ENCODE measurements at places on chromosomes 1 and 21.

DNA sequence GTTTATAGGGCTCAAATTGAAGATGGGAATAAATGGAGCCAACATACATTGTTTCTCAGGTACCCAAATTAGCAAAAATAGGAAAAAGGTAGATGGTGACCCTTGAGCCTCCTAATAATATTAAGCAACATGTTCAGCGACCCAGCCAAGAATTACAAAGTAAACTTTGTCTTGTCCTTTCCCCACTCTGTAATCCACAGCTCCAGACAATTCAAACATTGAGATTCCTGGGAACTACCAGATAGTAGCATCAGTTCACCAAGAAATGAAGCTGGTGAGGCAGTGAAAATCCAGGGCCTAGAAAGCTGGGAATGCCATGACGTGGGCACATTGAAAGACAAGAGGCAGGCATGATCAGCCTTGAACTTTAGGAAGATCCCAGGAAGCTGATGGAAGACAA is 11.7 kb downstream of the HAO2 start:
- no peak overlapping the region for H3K4me3 ChIP-seq
- no peaks in the 10 kb centered on the region for H3K27me3 ChIP-seq
- H3K27ac ChIP-seq, result no peak overlapping the region
- DNase-seq, result no peak

- H3K4me1 ChIP-seq, result peaks cover 2% of the 10 kb centered on the region
- no peaks in the 10 kb centered on the region for H3K36me3 ChIP-seq
- no peak for DNase-seq
- no peak overlapping the region for H3K27ac ChIP-seq
- peaks cover 10% of the 10 kb centered on the region for H3K27me3 ChIP-seq
Observed at GRCh38 chr1:240193679-240194078, 102.0 kb downstream of the FMN2 start.

DNA sequence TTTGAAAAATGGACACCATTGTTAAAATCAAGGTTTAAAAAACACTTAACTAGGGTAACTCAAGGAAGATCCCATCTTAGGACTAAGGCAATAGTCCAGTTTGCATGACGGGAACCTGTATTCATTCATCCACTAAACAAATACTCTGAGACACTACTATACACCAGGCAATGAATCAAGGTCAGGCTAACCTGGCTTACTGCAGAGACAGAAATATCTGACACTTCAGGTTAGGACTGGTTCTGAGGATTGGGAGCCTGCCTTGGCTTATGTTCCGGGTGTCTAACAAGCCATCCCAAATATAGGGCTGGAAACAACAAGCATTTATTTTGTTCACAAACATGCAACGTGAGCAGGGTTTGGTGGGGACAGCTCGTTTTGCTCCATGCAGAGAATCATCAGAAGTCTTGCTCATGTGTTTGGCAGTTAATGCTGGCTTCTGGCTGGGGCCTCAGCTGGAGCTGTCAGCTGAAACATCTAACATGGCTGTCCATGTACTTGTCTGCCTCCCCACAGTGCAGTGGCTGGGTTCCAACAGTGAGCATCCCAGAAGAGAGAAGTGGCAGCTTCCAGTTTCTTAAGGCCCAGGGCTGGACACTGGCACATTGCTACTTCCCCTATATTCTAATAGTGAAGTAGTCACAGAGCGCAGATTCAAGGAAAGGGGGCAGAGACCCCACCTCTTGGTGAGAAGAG is 37.0 kb upstream of the CAMK1G start:
- no peak for DNase-seq
- H3K4me1 ChIP-seq, result peaks cover 3% of the 10 kb centered on the region
- H3K4me3 ChIP-seq, result no peak overlapping the region
- H3K27me3 ChIP-seq, result peaks cover 8% of the 10 kb centered on the region
- no peaks in the 10 kb centered on the region for H3K36me3 ChIP-seq

- no peak overlapping the region for H3K4me3 ChIP-seq
- no peak overlapping the region for H3K27ac ChIP-seq
- peaks cover 15% of the 10 kb centered on the region for H3K27me3 ChIP-seq
Observed at GRCh38 chr1:209409780-209410179, 173.7 kb upstream of the CAMK1G start.

GRCh38 chr21:38913120-38913892 is 107.6 kb downstream of the ETS2 start:
- H3K4me3 ChIP-seq, result no peak overlapping the region
- H3K36me3 ChIP-seq, result no peaks in the 10 kb centered on the region
- H3K4me1 ChIP-seq, result peaks cover 7% of the 10 kb centered on the region
- no peak overlapping the region for H3K27ac ChIP-seq
- H3K27me3 ChIP-seq, result peaks cover 11% of the 10 kb centered on the region
- peak; percentile 12 for DNase-seq

DNA sequence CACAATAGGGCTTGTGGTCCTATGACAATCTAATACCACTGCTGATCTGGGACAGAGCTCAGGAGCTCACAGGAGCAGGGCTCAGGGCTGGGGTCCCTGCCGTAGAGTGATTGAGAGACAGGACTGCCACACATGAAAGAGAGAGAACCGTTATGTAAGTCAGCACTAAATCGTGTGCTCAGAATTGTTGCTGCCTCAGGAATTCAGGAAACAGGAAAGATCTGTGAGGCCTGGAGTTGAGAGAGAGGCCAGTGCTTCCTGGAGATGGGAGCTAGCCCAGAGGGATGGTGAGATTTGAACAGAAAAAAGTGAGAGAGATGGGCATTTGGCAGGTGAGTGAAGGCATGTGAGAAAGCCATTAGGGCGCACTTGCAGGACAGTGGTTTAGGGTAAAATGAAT is 17.5 kb upstream of the ACBD6 start:
- no peak overlapping the region for H3K4me3 ChIP-seq
- H3K4me1 ChIP-seq, result no peaks in the 10 kb centered on the region
- peaks cover 2% of the 10 kb centered on the region for H3K27me3 ChIP-seq
- no peaks in the 10 kb centered on the region for H3K36me3 ChIP-seq
- no peak overlapping the region for H3K27ac ChIP-seq

- no peak overlapping the region for H3K4me3 ChIP-seq
- peak overlapping the region; percentile 58 for H3K27ac ChIP-seq
- no peaks in the 10 kb centered on the region for H3K36me3 ChIP-seq
- peak; percentile 53 for DNase-seq
Observed at GRCh38 chr1:234544087-234544579, 65.2 kb upstream of the TARBP1 start.

DNA sequence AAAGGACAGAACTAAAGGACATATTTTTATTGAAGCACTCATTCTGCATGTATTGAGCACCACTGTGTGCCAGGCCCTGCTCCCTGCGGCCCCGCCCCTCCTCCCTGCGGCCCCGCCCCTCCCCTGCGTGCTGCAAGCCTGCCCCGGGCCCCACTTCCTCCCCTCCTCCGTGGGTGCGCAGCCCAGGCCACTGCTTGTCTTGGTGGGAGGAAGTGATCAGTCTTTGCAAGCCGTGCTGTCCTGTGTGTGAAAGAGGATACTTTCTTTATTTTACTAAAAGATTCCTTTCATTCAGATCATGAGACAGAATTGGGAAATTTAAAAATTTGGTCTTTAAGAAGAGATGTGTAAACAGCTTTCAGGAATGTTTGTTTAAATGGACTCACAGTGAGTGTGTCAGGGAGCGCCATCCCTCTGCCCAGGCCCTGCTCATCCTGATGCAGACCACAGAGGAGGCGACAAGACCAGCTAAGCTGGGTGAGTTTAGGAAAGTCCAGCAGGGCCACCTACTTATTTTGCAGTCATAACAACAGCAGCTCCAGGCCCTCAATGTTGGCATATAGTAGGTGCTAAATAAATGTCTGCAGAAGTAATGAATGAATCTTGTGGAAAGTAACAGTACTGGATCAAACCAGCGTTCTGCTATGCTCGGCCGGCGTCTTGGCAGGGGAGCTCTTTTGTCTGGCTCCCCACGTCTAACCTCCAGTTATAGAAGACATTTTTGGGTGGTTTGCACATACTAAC is 88.3 kb upstream of the SELENON start:
- peaks cover 40% of the 10 kb centered on the region for H3K4me1 ChIP-seq
- H3K36me3 ChIP-seq, result no peaks in the 10 kb centered on the region
- DNase-seq, result peak; percentile 57
- H3K27me3 ChIP-seq, result peaks cover 2% of the 10 kb centered on the region

GRCh38 chr1:222347627-222348026 is 200.3 kb downstream of the HHIPL2 start:
- H3K27me3 ChIP-seq, result peaks cover 2% of the 10 kb centered on the region
- H3K4me1 ChIP-seq, result no peaks in the 10 kb centered on the region
- H3K4me3 ChIP-seq, result no peak overlapping the region

DNA sequence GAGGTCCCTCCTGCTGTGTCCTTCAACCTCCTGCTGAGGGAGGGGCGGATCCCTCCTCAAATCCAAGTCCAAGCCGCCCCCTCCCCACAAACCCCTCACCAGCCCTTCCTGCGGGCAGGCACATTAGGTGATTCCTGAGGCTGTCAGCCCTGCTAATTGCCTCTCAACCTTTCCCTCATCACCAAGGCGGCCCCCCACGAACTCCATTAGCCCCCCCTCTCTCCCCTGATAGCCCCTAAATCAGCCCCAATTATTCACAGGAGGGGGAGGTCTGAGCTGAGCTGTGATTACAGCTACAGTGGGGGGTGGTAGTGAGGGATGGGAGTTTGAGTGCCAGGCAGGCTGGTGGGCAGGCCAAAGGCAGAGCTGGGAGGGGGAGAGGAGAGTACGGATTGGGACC is 5.8 kb upstream of the PEAR1 start:
- no peak overlapping the region for H3K4me3 ChIP-seq
- peaks cover 44% of the 10 kb centered on the region for H3K27me3 ChIP-seq
- H3K27ac ChIP-seq, result no peak overlapping the region
- DNase-seq, result no peak

GRCh38 chr1:212712451-212713303 is 13.0 kb upstream of the BATF3 start:
- H3K27me3 ChIP-seq, result peaks cover 9% of the 10 kb centered on the region
- peak overlapping the region; percentile 70 for H3K27ac ChIP-seq
- no peak for DNase-seq
- no peak overlapping the region for H3K4me3 ChIP-seq
- no peaks in the 10 kb centered on the region for H3K36me3 ChIP-seq

- H3K4me1 ChIP-seq, result peaks cover 18% of the 10 kb centered on the region
- H3K4me3 ChIP-seq, result no peak overlapping the region
- no peak for DNase-seq
- H3K27me3 ChIP-seq, result peaks cover 17% of the 10 kb centered on the region
- no peaks in the 10 kb centered on the region for H3K36me3 ChIP-seq
Observed at GRCh38 chr1:169103480-169103893, 3.0 kb upstream of the ATP1B1 start.

- no peaks in the 10 kb centered on the region for H3K27me3 ChIP-seq
- DNase-seq, result no peak
- no peak overlapping the region for H3K4me3 ChIP-seq
Observed at GRCh38 chr1:167983797-167984420, 47.0 kb upstream of the MPC2 start.

DNA sequence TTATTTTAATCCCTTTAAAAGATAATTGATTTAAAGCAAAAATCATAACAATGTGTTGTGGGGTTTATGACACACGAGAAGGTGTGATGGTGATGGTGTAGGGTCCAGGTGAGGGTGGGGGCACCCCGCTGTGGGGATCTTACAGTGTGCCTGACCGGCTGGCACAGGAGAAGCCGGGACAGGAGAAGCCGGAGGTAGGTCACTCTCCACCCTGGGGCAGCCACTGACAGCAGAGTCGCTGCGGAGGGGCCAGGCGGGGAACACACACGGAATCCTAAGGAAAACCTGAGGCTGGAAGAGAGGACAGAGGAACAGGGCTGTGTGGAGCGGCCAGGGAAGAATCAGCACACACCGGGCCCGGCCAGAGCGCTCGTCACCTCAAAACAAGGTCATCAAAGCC is 4.3 kb upstream of the LRRC3 start:
- H3K4me3 ChIP-seq, result no peak overlapping the region
- DNase-seq, result no peak

DNA sequence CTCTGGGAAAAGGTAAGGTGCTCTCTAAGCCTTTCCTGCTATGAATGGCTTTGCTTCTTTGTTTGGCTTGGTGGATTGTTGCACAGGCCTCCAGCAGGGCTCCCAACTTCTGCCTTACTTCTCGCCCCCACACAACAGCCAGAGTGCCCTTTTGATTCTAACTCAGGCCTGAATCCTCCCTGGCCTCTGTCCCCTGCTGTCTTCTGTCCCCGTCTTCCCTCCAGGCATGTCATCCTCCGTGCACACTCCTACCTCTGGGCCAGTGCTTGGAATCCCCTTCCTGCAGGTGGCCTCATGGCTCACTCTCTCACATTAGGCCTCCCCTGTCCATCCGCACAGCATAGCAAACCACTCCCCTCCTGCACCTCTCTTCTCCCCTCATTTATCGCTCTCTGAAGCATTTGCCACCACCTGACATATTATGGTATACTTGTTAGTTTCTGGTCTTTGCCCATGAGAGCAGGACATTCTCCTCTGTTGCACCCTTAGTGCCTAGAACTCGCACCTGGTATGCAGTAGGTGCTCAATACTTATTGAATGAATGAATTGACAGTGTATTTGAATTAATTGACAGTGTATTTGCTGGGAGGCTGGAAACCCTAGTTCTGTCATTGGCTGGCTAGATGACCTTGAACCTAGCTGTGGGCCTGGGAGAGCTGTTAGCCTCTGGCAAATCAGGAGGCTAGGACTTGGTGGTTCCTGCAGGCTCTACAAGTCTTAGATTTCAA is 2.9 kb downstream of the ZDHHC18 start:
- peaks cover 38% of the 10 kb centered on the region for H3K36me3 ChIP-seq
- no peak for DNase-seq

DNA sequence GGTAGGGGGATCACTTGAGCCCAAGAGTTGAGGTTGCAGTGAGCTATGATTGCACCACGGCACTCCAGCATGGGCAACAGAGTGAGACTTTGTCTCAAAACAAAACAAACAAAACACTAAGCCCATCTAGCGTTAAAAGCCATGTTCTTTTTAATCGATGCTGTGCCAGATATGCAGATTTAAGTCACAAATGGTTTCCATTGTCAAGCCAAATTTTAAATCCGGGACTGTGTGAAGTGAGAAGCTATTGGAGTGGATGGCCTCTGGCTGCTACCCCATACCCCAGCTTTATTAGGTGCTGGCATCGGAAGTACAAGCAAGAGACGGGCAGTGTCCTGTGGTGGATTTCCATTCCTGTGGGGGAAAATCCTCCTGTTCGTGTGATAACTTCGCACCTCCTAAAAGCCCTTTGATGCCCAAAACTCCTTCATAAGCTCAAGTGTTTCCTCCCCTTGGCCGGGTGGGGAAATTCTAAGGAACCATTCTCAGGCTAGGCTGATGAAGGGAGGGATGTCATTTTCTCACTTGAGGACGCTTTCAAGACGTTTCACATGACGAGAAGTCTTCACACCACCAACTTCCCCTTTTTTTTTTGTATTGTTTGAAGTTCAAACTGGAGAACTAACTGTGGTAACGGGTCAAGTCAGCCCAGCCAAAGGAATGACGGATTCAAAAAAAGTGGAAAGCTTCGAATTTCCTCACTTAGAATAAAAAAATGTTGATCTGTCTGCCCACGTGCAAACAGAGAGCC is 140.8 kb downstream of the KAZN start:
- no peak overlapping the region for H3K4me3 ChIP-seq
- no peaks in the 10 kb centered on the region for H3K36me3 ChIP-seq
- H3K27ac ChIP-seq, result no peak overlapping the region
- H3K4me1 ChIP-seq, result no peaks in the 10 kb centered on the region

DNA sequence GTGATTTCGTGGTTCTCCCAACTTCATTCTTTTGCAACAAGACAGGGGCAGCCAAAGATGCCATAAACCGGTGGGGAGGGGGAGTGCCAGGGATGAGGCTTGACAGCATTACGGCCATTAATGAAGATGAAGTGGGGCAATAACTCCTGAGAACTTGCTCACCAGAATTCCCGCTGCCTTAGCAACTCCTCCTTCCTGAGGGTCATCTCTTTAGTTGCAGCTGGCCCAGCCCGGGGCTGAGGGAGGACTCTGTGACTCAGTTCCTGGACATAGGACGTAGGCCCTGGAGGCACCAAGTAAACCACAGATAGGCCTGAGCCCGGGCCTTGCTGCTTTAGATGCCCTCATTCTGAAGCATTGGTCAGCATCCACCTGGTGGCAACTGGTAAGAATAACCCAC is 330.2 kb downstream of the RRAGC start:
- peaks cover 3% of the 10 kb centered on the region for H3K27me3 ChIP-seq
- no peak overlapping the region for H3K27ac ChIP-seq
- H3K36me3 ChIP-seq, result no peaks in the 10 kb centered on the region

Measured in activated naive CD8-positive, alpha-beta T cell treated with anti-CD3 and anti-CD28 coated beads, Interleukin-2, amount 50 U/mL, for 24 hours (primary cell).